Activated CD4-positive, alpha-beta T cell treated with anti-CD3 and anti-CD28 coated beads, Interleukin-10, Interleukin-2, amounts not matched to agents 100 ng/mL and 50 ng/mL, durations not matched to agents 16 hours and 8 hours (primary cell): ENCODE measurements at places on chromosomes 5 and 9.

- DNase-seq = no peak
Measured at GRCh38 chr9:112755016-112755427, 4.5 kb downstream of the SNX30 start.

DNA sequence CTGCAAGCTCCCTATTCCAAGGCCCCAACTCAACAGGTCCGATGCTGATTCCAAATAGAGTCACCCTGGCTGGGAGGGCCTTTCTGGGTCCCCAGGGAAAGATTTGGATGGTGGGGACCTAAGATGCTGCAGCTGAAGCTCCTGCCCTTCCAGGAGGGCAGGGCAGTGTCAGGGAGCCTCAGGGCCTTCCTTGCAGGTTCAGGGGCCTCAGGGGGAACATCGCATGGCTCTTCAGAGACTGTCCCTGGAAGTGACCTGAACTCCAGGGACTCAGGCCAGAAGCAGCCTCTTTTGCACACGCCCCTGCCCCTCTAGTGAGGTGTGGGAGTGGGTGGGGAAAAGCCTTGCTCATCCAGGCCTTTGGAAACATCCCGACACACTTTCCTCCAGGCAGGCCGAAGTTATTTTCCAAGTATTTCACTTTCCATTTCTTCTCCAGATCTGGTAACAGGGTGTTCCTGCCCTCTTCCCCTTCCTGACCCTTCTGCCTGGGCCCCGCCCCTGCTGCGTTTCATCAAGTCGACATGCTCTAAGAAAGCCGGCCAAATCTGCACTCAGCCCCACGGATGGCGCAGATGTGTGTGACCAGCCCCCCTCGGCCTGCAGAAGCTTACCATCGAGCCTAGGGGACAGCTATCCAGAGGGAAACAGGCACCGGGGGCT, 159.5 kb downstream of the FGF18 start:
- no peak for DNase-seq

DNA sequence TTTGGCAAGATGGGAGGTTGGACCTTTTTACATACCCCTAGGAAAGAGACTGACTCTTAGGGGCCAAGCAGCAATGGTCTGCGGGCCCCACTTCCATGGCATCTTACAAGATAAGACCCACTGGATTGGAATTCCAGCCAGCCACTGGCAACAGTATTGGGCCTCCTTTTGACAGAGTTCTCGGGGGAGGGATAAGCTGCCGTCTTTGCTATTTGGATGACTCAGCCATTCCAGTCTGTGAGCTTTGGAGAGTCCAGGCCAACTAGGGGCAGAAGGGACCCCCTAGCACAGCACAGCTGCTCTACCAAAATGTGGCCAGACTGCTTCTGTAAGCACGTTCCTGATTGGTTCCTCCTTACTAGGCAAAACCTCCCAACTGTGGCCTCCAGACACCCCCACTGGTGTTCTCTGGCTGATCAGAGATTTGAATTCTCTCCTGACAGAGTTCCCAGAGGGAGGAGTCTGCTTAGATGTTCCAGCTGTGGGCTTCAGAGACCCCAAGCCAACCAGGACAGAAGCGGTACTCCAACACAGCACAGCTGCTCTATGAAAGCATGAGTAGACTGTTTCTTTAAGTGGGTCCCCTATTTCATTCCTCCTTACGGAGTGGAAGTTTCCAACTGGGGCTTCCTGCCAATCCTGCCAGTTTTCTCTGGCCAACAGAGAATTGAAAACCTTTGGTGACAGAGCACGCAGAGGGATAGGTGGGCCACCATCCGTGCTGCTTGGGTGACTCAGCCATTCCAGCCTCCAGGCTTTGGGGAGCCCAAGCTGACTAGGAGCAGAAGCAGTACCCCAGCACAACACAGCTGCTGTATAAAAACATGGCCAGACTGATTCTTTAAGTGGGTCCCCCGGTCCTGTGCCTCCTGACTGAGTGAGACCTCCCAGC, 672.1 kb upstream of the RIOK2 start:
- DNase-seq = no peak

DNA sequence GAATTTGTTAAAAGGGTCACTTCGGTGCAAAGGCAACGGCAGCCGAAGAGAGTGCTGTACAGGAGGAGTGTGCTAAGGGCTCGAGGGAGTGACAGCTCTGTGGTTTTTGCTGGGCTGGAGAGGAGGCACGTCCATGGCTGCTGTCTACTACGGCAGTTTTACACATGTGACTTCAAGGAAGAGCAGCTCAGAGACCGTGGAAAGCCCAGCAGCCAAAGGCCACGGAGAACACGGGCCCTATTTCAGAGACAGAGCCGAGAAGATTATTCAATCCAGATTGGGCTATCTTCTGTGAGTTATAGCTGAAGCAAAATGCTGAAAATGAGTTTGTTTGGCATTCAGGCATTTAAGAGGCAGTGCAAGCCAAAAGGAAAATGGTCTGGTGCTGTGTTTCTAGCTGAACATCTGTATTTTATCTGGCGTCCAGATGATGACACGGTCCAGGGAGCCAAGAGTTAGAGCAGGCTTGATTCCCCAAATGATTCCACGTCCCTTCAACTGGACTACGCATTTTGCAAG, 96.4 kb downstream of the RFK start:
- DNase-seq = no peak
